Stimulated activated naive CD4-positive, alpha-beta T cell treated with Interleukin-2 at 50 U/mL for 16 hours (primary cell): ENCODE measurements at places on chromosomes 3 and 15.

GRCh38 chr3:174857301-174857700 lies 1.8 kb upstream of the NAALADL2 start:
- DNase-seq, result no peak

DNA sequence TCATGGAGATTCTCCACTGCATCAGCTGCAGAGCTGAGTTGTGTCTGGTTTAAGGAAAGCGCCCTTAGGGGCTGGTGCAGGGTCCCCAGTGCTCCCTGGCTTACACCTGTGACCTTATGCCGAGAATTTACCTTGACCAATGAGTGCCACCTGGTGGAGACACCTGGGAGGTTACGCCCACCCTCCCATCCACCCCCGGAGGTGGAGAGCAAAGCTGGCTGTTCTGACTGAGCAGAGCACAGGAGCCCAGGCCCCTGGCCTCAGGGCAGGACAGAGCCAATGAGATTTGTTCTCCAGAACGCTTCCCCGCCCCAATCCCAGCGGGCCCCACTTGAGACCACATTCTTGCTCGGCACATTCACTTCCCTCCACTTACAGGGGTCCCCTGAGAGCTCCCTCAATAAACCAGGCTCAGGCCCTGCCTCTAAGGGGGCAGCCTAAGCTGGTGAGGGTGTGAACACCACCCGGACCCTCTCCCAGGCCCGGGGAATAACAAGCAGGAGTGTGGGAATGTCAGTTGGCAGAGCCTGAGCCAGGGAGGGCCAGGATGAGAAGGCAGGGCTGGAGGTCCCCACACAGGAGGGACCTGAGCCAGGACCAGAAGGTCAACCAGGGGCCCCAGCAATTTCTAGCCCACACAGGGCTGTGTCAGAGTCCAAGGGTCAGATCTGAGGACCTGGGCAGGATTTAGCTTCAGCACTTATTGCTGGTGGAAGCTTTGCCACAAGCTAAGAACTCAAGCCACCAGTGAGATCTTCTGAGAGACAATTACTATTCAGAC lies 117.1 kb downstream of the TPRA1 start:
- DNase-seq, result no peak

GRCh38 chr15:96746665-96747064 lies 416.2 kb downstream of the NR2F2 start:
- no peak for DNase-seq

DNA sequence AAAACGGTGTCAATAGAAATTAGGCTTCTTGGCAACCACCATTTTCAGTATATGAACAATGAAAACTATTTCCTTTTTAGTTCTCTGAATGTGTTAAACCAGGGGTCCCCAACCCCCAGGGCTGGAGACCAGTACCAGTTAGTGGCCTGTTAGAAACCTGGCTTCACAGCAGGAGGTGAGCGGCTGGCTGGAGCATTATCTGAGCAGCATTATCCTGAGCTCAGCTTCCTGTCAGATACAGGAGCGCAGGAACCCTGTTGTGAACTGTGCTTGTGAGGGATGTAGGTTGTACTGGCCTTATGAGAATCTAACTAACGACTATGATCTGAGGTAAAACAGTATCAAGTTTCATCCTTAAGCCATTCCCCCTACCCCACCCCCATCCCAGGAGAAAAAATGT lies 328.7 kb downstream of the ZBBX start:
- no peak for DNase-seq

DNA sequence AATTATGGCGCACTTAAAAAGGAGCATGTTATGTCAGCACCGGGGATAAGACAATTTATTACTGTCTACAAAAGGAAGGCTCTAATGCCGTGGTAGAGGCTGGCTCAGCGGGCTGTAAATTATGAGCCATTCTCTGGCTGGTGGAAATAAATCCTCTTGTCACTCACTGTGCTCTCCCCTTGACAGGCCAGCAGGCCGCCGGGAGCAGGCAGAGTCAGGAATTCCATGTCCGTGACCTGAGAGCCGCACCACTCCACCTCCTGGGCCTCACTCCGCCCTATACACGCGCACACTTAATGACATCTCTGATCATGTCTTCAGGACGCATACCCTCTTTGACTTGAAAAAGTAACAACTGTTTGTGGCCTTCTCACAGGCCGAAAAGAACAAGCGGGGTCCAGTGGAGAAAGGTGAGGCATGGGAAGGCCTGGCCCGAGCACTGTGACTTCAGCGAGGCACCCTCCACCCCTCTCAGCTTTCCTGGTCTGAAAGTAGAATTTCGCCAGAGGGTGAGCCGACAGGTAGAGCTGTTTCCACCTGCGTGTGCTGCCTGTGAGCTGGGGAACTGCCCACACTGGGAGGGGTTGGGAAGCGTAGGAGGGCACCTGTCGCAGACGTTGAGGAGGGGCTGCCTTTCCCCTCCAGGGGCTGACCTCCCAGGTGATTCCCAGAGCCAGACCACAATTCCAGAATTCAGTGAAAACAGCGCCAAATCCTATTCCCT lies 13.2 kb upstream of the PCSK6 start:
- DNase-seq, result no peak

DNA sequence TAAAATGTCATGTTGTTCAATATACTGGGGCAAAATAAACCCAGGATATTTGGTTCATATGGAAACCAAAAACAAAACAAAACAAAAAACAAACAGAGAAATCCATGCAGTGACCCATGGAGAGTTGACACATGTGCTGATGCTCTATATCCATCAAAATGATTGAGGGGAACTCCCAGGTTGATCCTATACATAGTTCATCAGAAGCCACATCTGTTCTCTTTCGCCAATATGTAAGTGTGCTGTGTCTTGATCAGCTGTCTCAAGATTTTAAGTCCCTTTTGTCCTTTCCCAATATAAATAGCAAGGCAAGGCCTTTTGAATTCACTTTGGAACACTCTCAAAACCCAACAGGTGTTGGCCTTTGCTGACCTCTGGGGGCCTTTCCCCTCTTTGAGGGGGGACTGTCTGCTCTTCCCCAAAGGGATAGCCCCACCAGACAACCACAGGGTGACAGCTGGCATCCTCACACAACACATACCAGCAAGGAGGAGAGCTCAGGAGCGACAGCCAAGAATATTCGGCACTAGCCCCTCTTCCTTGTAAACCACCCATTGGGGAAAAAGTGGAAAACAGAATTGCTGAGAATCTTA lies 209.4 kb upstream of the CD96 start:
- no peak for DNase-seq

DNA sequence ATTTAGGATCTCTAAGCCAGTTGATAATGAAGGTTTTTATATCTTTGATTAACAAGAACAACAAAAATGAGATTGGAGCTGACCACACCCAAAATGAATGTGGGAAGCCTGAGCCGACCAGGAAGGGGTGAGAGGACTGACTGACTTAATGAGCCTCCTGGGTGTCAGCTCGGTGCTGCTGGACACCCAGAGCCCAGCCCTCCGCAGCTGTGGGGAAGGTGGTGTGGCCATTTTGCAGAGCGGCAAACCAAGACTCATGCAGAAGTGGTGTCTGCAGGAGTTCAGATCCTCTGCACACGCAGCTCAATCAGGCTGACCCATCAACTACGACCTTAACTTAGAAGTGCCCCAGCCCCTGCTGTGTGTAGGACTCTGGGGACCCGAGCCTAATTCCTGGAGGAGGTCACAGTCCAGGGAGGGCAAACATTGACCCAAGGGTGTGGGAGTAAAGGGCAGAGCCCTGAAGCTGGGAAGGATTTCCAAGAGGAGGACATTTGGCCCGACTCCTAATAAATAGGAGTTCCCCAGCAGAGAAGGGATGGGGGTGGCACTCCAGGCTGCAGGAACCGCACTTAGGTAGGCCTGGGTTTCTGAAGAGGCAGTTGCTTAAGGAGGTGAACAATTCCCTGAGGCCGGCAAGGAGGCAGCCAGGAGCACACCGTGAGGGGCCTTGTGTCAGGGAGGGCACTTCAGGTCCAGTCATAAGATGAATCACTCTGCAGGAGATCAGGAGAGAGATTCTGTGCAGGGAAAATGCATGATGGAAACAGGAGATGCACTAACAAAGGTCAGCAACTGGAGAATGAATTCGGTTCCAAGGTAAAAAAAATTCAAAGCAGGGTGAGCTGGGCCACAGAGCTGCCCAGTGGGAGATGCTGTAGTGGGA lies 197.1 kb upstream of the TPM1 start:
- no peak for DNase-seq

GRCh38 chr3:103127737-103128136 lies 692.9 kb downstream of the ZPLD1 start:
- no peak for DNase-seq

DNA sequence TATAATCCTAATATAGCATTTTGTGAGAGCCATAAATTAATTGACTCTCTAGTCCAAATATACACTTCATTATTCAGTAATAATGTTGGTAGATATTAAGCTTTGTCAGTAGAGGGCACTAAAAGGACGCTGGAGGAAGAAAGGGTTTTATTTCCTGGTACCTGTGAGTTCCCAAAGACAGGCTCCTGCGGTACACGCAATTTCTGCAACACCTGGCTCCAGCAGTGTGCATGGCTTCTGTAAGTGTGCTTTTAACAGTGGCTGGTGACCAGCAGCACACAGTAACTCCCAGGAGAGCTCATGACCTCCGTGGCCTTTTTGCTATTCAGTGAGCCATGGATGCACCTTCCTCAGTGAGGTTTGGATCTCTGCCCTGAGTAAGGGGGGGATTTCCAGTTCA lies 338.3 kb upstream of the ZNF385D start:
- no peak for DNase-seq

- no peak for DNase-seq
These were observed 81.0 kb upstream of the BNC1 start for GRCh38 chr15:83365370-83365938.

GRCh38 chr15:60941448-60941847 lies 287.7 kb downstream of the RORA start:
- no peak for DNase-seq

DNA sequence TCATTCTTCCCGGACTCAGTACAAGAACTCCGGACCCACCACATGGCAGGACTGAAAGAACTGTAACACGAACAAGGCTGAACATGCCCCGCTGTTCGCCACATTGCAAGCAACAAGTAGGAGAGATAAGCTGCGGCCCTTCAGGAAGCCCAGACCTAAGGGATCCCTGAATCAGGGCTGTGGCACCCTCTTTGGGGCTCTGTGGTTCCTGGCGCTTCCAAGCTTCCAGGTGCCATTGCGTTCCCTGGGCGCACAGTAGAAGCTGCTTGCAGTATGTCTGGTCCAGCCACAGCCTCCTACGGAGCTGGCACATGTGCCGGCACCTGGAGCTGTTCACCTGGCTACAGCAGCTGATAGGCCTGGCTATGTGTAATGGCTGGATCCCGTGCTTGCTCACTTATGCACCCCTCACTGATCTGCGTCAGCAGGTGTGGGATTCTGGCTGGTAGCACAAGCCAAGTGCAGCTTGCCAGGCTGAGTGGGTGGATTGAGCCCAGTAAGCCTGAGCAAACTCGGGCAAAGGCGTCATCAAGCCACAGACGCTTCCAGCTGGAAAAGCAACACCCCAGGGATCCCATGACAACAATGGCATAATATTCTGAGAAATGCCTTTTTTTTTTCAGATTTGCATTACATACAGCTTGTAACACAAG lies 748.6 kb upstream of the GBE1 start:
- DNase-seq, result no peak

GRCh38 chr3:195146131-195146530 lies 124.8 kb downstream of the XXYLT1 start:
- no peak for DNase-seq

GRCh38 chr3:195129644-195130492 lies 141.1 kb downstream of the XXYLT1 start:
- peak; percentile 56 for DNase-seq

GRCh38 chr3:11832981-11833905 lies 13.4 kb downstream of the TAMM41 start:
- DNase-seq, result no peak

- DNase-seq, result no peak
These were observed 653 bp downstream of the MYO5C start for GRCh38 chr15:52294881-52295420.

GRCh38 chr15:42582569-42583375 lies 7.4 kb downstream of the STARD9 start:
- DNase-seq, result no peak

GRCh38 chr15:75185271-75186029 lies 16.2 kb upstream of the C15orf39 start:
- DNase-seq, result no peak

DNA sequence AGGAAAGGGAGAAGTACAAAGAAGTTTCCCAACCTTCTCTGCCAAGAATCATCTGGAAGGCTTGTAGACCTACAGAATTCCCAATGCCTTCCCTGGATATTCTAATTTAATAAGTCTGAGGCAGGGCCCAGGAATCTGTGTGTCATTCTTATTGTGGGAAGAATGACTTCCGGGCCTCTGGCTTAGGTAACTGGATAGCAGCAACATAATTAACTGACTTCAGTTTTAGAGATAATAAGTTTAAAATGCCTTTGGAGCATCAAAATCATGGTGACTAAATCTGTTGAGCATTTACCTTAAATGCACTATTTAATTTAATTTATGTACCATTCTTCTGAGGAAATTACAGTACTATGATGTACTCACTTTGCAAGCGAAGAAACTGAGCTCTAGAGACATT lies 44.3 kb upstream of the TM4SF1 start:
- DNase-seq, result no peak

DNA sequence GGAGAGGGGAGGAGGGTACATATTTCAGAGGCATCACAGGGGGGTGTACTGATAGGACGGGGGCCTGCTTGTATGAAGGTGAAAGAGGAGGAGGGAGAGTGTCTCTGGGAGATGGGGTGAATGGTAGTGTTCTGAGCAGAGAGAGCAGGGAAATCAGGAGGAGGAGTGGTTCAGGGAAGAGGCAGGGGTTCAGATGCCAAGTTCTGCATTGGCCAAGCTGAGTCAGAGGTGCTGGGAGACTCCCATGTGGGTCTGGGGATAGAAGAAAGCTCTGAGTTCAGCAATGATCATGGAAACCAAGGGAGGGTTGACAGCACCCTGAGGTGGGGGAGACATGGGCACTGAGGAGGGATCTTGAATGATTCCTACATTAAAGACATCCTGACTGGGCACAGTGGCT lies 3.0 kb downstream of the CYP8B1 start:
- no peak for DNase-seq

DNA sequence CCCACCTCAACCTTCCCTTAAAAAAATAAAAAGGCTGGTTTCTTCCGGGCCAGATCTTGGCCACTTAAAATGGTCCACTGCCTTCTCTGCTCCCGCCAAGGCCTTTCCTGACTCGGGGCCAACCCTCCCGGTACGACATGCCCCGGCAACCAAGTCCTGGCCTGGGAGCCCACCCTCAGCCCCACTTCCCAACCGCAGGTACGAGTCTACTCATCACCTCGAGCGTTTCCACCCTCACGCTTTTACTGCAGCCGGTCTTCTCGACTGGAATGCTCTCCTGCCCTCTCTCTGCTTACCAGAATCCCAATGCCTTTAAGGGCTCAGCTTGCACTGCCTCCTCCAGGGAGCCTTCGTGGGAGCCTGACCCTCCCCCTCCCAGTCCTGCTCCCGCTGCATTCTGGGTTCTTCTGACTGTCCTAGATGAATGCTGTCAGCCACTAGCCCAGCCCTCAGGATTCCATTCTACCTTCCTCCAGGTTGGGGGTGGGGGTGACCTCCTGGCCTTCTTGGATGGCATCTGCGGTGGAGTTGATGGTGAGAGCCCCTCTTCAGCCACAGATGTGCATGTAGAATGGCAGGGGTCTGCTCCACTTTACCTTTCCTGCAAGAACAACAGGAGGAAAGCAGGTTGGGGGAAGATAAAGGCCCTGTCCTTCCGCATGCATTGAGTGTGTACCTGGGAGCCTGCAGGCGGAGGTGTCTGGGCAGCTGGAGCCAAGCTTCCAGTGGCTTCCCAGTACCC lies 1.1 kb upstream of the CSRNP1 start:
- DNase-seq, result no peak

GRCh38 chr3:154378311-154378710 lies 51.7 kb downstream of the GPR149 start:
- DNase-seq, result no peak
